ENCODE measurements at places on chromosomes 5 and 9. TPM values are rescaled to one million over a fixed set of nuclear protein-coding genes. Genes with fewer than 3 reads are reported as not detected.

DNA sequence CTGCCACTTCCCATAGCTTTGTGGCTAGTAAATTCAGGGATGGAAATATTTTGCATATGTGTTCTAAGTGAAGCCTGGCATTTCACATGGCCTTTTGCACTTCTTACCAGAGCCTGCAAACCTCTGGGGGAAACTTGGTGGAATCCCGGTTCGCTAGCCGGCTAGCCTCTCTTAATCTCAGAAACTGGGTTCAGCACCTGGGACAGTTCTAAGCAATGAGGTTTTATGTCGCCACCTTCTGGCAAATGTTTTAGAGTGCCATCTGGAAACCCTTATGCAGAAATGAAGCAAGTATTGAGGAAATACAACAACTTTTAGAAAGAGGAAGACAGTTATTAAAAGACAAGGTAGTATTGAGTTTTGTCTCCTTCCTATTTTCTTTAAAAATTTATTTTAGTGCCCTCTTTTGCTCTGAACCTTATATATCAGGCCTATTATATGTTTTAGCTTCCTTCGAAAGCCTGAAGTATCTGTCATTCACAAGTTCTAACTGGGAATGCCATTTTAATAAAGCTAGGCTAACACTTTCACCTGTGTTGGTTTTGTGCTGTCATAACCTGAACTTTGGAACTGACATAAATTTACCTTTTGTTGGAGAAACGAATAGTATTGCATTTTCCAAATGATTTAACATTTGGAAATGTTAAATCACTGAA lies 963 bp upstream of the HTR1A start:
- DNase-seq: peak; percentile 39

DNA sequence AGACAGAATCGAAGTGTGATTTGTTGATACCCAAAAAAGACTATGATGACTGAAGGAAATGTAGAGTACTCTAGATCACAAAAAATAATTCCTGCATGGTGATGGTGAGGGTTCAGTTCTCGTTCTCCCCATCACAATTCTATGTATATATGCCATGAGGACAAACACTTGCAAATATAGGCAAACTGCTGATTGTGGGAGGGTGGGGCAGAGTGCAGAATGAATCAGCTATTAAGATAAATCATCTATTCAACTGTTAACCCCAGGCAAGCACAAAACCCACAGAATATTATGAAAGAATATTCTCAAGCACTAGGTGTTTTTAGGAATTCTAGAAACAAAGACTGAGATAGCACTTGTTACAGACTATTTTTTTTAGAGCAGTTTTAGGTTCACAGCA lies 13.9 kb upstream of the UBLCP1 start:
- no peak for DNase-seq

DNA sequence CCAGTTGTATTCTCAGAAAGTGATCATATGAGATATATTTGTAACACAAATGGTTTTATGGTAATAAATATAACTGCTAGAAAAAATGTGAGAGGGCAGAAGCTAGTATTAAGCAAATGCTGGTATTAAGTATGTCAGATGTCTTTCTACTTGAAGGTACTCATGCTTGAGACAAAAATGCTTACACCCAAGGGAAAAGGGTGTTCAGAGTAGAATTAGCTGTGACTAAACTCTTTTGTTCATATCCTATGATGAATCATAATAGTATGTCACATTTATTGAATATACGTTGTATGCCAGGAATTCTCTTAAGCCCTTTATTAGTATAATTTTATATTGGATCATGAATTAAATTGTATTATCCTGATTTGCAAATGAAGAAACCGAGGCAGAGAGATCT lies 2.2 kb downstream of the ADGRV1 start:
- no peak for DNase-seq

- DNase-seq: no peak
These were observed 258.3 kb downstream of the CWC27 start for GRCh38 chr5:65026816-65027548.

- no peak for DNase-seq
These were observed 19.3 kb downstream of the MOCS2 start for GRCh38 chr5:53090229-53090628.

GRCh38 chr5:479566-480319 lies 36.8 kb downstream of the EXOC3 start:
- DNase-seq: no peak

- no peak for DNase-seq
These were observed 290.8 kb downstream of the TRPM3 start for GRCh38 chr9:70830618-70831017.

- DNase-seq: peak; percentile 80
These were observed 162.0 kb downstream of the SLC25A46 start for GRCh38 chr5:110900829-110901228.

DNA sequence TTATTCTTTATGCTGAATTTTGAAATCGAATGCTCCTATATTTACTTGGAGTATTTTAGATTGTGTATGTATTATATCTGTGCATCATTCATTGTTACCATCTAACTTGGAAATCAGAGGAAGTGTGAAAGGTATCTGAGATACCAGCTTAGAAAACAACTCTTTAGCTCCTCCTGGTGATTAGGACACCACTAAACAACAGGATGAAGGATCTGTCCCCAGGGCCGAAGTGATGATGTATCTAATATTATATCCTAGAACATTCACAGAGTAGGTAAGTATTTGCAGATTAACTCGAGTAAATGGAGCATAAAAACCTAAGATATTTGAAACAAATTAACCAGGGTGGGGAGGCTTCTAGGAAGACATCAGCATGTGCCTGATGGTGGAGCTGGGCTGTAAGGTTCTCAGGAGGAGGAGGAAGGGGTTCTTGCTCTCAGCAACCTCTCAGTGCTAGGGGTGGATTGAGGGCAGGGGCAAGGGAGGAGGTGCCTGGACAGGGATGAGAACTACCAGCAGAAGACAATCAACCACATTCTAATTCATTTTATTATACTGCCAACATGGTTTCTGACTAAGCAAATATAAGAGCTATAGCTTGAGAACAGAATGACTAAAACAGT lies 2.6 kb upstream of the NFIL3 start:
- DNase-seq: peak; percentile 55

- DNase-seq: no peak
These were observed 50.1 kb downstream of the SLC36A1 start for GRCh38 chr5:151497391-151498002.

DNA sequence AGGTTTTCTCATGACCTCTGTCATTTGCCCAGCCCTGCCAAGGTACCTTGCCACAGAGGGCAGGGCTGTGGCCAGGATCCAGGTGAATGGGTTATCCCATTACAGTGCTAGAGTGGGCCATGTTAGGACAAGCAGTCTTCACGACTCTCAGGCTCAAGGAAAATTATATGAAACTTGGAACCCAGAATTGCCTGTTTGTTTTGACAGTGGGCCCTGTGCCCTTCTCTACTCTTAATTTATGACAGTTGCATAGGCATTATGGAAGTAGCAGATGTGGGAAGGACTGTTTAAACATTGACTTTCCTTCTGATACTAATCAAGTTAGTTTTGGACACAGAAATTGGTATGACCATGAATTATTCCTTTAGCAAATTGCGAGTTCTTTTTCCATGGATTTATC lies 41.7 kb downstream of the ITGA2 start:
- no peak for DNase-seq

GRCh38 chr9:133637451-133638055 lies 1.4 kb downstream of the DBH start:
- DNase-seq: no peak

DNA sequence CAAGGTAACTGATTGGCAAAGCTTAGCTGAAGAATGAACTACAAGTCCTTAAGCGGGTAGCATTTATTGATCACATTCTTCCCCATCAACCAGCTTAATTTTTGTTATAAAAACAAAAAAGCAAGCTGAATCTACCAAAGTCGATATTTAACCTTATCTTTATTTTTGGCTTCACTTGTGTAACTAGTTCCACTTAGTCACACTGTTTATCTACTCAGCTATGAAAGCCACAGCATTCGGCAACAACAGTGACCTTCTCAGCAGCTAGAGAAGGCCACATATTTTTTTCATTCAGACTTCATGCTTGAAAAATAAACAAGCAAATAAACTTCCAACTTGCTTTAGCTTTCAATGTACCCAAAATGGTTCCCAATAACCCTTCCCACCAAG lies 69.4 kb downstream of the KLHL3 start:
- peak; percentile 17 for DNase-seq

AJM1 gene
- total RNA-seq: 6.8 TPM

GCNT4 gene
- 5.8 TPM for total RNA-seq

SLCO4C1 gene
- not detected for total RNA-seq

EGFL7 gene
- total RNA-seq: 5.6 TPM

IRX2 gene
- total RNA-seq: 4.9 TPM

LHX6 gene
- total RNA-seq: not detected

ELAVL2 gene
- not detected for total RNA-seq

BHMT2 gene
- total RNA-seq: 0.27 TPM

FPGS gene
- 68.7 TPM for total RNA-seq

ADGRV1 gene
- not detected for total RNA-seq
